ENCODE measurements at places on chromosomes 4 and X.

GRCh38 chrX:15214588-15214987 lies 55.3 kb downstream of the ASB9 start:
- DNase-seq = no peak

- peak; percentile 42 for DNase-seq
These were observed at the start of gene ERAS for GRCh38 chrX:48826135-48826875. TSS of gene ERAS (plus strand) at chrX:48826513. CDS start at chrX:48829124, 2,611 bp downstream.

- DNase-seq = no peak
These were observed 5.6 kb downstream of the MAOA start for GRCh38 chrX:43661521-43662240.

DNA sequence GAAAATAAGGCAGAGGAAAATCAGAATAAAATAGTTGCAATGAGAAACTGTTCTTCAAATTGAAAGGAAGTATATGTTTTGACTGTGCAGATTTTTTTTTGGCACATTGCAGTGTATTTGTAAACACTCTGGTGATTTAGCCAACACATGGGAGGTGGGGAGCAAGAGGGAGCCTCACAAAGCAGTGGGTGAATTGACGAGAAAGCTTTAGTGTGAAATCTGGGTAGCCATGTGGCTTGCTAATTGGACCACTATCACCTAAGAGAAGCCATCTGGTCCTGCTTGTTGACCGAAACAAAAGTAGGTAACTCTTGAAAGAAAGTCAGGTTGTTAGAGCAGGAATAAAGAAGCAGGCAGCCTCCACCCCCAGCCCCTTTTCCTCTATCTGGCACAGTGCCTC lies 10.4 kb downstream of the CLCN5 start:
- DNase-seq = no peak

GRCh38 chr4:105679186-105679585 lies 29.3 kb downstream of the INTS12 start:
- no peak for DNase-seq

DNA sequence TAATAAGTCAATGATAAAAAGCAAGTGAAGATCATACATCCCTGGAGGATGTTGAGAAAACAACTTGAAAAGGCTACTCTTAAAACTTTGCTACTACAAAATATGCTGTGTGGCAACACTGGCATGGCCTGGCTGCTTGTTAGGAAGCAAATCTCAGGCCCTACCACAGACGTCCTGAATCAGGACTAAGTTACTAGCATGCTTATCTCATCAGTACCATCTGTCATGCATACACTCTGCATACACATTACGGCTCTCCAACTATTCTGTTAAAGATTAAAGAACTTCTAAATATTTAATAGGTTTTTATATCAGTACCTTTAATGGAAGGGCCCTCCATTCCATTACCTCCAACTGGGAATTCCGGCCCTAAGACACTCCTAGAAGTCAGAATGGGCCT lies 8.2 kb downstream of the PAPSS1 start:
- DNase-seq = no peak

GRCh38 chr4:121675715-121676114 lies 21.1 kb downstream of the ANXA5 start:
- no peak for DNase-seq

DNA sequence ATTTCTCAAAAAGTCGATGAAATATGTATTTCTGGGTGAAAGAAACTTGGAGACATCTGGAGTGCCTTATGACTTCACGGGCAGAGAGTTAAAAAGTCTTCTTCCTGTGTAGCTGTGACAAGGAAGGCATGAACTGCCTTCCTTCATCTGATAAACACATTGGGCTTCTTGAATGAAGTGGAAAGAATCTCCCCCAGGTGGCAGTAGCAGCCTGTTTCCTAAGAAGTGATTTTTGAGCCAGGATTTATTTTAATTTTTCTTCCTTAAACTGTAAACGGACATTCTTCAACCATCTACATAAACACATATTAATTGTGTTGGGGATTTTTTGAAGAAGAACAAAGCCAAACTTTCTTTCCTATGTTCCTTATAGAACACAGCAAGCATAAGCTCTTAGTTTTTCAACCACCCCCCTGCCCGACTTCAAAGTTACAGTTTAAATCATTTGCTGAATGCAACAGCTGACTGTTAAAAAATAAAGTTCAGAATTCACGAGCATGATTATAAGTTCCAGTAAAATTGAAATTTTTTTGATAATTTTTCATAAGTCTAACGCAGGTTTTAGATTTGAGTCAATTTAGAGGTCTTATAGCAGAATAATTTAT lies 980 bp upstream of the GIMD1 start:
- DNase-seq = peak; percentile 28

GRCh38 chr4:180057891-180058671 lies 2185.1 kb upstream of the TENM3 start:
- DNase-seq = peak; percentile 44

DNA sequence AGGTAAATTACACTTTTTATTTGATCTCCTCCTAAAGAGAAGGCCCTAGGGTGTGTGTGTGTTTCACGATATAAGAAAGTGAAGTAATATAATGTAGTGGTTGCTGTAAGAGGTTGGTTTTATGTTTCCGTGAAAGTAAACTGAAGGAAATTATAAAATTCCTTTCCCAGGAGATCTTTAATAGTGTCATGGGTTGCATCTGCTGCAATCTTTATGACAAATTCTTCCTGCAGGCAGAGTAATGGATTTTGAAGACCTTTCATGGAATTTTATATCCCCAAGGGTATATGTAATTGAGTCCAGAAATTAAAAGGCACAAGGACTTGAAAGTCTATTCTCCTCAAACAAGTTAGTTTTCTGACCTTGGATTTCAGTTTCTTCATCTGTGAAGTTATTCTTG lies 538.6 kb downstream of the ANKRD50 start:
- no peak for DNase-seq

DNA sequence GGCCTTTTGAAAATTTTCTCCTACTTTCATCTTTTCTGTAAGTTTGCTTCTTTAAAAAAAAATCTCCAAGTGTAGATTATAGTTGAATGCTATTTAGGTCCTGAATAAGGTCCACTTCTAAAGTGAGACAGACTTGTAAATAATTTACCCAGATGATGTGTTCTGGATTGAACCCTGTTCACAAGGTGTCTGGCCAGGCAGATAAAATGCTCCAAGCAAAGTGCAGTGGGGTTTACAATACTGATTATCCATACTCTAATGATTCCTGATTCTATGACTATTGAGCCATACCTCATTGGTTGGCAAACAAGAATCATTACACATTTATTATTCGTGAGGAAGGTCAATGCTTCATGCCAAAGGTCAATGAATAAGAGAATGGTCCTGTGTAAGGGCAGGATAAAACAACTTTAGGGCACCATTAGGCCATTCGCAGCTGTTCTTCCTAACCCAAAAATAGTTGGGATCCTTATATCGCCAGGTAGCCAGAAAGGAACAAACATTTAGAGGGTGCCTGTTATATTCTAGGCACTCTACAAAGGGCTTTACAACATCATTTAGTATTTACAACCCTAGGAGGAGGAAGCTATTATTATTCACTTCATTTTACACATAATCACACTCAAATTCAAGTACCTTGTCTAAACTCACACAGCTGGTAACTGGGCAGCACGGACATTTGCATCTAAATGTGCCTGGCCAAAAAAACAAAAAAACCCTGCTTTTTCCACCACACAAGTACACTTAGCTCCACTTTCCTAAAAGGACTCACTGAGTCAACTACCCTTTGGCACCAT lies 18.6 kb upstream of the SAT1 start:
- no peak for DNase-seq
